NCI-H1436 treated with DMSO at 0.1 percent for 48 hours (cell line): ENCODE measurements at places on chromosomes 2 and 18.

DNA sequence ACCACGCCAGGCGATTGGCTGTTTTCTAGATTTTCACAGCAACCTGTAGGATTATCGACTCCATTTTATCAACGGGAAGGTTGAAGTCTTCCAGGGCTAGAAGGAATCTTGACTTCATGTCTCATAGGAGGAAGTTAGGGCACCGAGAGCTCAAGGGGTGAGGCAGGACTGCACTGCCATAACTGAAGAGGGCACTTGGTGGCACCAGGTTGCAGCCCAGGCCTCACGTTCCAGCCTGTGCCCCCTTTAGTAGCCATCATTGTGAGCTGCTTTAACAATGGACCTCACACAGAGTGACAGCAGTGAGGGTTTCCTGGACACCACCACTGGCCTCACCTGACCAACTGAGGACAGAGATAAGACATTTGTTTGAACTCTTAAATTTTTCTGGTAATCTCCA is 22.9 kb upstream of the RPL37A start:
- no peak for DNase-seq

- DNase-seq = no peak
These were observed 774 bp downstream of the IER3IP1 start for GRCh38 chr18:47175283-47175897.

DNA sequence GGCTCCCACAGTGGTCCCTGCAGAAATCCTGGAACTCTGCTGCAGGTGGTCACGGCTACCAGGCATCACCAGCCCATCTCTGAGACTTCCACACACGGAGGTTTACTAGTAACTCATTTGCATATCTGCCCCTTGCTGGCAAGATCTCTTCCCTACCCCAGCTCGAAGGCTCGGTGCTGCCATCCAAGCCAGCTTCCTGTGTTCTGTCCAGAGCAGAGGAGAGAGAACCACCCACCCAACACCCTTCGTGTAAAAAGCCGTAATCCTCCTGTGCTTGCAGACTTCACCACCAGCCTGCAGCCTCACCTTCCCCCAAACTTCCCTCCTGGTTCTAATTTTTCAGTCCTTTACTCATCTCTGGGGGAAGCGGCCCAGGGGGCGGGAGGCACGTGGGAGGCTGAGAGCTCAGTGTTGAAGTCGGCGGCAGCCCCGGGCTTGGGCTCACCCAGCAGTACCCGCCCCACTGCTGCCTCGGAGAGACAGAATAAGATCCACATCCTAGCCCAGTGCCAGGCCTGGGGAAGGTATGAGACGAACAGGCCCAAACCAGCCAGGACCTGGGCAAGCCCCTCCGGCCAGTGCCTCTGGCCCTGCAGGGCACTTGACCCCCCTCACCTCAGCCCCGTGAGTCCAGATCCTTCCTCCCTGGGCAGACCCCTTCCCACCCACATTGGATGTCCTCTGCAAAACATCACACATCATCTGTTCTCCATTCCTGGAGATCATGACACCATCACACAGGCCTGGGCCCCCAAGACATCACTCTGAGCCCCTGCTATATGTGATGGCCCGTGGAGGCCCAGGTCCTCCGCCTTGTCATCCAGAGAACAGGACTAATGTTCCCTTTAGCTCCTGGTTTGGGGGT is 145.8 kb upstream of the ID2 start:
- no peak for DNase-seq

- DNase-seq = no peak
These were observed 30.3 kb downstream of the ZNF532 start for GRCh38 chr18:58894930-58895329.

- DNase-seq = no peak
These were observed 254.6 kb upstream of the RND3 start for GRCh38 chr2:150742094-150742493.

- DNase-seq = no peak
These were observed 216.8 kb downstream of the UBE2E3 start for GRCh38 chr2:181197140-181197760.

DNA sequence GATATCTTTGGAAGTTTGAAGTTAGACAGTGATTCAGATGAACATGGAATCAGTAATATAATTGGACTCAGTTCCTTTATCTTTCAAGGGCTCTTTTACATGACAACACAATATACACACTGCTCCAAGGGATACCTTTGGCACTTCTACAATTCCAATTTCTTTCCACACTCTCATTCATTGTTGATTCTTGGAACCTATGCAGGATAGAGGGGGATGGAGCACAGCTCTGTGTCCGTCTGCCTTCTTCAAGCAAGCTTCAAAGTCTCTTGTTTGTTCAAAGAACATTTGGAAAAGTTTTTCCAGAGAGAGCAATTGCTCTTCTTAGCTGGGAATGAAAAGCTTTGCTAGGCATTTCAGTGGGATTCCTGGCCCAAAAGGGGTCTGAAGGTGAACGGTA is 276.2 kb upstream of the ZEB2 start:
- DNase-seq = no peak

DNA sequence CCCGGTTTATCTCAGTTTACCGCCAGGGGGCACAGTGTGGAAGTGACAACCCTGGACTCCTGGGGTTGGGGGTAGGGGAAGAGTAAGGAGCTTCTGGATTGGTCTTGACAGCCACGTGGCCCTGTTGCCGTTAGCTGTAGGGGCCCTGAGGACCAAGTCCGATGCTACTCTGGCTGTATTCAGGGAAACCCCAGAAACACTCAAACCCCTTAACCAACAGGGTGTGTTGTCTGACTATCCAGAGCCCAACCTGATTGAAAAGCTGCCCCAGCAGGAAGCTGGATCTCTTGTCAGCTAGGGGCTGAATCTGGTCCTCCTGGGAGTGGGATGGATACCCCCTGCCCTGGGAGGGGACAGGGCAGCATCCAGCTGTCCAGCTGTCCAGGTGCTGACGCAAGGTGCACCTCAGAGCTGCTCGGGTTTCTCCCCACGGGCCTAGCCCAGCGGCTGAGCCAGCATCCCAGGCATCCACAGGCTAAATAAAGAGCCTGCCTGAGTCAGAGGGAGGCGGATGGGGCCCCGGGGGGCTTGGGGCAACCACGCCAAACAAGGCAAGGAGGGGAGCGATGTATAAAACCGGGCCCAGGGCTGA is 3.1 kb upstream of the GMPPA start:
- DNase-seq = no peak

DNA sequence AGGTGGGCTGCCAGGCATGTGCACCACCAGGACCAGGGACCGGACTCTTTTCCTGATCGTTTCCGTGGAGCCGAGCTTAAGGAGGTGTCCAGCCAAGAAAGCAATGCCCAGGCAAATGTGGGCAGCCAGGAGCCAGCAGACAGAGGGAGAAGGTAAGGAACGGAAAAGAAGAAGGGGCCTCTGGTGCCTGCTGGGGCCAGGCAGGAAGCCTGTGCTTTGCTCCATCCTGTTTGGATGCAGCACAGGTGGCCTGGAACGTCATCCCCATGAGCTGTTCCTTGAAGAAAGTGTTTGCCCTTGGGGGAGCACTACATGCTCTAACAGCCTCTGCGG is 33.9 kb downstream of the CNGA3 start:
- DNase-seq = no peak

DNA sequence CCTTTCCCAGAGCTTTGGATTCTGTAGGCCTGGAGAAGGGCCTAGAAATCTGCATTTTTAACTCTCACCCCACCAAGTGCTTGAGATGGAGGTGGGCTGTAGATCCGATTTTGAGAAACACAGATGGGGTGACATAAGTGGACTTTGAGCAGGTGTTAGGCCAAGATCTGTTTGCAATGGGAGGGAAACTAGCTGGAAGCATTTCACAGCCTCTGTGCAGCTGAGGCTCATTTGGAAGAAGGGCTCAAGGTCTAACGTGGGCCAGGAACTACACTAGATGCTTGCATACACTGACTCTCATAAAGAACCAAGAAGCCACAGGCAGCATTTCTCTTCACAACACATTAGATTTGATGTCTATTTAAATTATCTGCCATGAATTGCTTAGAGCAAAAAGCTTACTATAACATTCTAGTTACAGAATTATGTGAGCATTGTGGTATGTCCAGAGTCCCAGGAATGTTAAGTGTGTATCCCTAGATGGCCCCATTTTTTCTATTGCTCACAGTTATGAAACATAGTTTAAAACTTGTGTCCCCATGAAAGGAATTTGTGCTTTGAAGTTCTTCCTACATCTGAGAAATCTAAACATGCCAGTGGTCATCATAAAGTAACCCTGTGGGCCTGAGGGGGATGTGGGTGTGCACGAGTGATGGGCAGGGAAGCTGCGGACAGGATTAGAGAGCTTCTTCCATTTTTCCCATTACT is 77.2 kb downstream of the CD28 start:
- no peak for DNase-seq

DNA sequence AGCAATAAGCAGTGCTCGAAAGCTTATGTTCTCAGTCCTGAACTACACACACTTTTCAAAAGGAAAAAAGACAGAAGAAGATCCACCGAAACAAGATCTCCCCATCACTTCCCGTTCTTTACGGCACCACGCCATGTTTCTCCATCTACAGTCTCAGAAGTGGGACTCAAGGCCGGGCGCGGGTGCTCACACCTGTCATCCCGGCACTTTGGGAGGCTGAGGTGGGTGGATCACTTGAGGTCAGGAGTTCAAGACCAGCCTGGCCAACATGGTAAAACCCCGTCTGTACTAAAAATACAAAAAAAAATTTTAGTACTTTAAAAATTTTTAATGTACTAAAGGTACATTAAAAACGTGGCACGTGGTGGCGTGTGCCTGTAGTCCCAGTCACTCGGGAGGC is 31.2 kb downstream of the ZNF516 start:
- no peak for DNase-seq

GRCh38 chr2:179132076-179132475 is 82.1 kb upstream of the CCDC141 start:
- no peak for DNase-seq

DNA sequence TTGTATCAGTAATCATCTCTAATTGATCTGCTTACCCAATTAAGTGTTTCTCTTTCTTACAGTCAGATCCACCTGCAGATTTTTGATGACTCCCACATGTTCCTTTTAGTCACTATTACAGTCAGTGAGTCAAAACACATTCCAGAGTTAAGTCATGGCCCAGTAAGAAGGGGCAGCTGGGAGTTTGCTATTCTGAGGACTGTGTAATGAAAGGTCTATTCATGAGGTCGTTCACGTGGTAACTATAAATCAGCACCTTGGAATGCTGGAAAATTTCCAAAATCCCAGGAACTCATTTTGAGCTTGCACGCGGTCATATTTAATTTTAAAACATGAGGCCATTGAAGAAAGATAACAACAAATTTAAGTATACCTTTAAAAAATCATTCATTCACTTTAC is 252.5 kb downstream of the XIRP2 start:
- no peak for DNase-seq

- no peak for DNase-seq
These were observed 125.8 kb upstream of the ZNF804A start for GRCh38 chr2:184472481-184472880.

DNA sequence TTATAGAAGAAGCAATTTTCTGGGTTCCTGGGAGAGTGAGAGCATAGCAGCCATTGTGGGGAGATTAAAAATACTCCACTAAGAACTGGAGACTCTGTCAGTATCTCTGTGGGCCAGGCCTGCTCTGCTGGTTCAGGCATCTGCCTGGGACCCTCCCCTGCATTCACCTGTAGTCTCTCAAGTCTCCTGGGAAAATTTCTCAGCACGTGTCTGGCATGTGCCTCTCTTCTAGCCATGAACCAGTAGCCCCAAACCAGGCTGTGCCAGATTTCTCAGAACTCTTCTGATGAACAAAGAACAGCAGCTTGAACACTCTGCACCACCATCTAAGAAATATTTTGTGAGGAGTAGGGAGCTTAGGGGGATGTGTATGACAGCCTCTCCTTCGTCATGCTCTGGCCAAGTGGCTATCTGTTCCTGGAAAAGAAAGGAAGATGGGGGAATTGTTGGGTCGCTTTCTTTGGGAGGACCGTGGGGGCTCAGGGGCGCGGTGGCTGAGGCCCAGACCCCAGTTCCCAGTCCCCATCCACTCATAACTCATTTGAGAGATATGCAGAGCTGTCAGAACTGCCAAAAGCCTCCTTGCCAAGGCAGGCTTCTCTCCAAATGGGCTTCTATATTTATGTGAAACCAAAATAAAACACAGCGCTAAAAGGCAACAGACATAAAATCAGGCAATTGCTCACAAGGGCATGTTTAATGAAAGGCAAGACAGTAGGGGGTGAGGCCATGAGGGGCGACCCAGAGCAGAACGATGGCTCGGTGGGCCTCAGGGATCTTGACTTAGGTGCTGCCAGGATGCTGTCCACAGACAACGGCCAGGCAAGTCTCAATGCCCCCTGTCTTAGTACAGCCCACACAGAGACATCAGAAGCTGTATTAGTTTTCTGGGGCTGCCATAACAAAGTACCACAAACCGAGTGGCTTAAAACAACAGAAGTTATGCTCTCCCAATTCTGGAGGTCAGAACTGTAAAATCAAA is 114.7 kb upstream of the TNP1 start:
- DNase-seq = no peak

DNA sequence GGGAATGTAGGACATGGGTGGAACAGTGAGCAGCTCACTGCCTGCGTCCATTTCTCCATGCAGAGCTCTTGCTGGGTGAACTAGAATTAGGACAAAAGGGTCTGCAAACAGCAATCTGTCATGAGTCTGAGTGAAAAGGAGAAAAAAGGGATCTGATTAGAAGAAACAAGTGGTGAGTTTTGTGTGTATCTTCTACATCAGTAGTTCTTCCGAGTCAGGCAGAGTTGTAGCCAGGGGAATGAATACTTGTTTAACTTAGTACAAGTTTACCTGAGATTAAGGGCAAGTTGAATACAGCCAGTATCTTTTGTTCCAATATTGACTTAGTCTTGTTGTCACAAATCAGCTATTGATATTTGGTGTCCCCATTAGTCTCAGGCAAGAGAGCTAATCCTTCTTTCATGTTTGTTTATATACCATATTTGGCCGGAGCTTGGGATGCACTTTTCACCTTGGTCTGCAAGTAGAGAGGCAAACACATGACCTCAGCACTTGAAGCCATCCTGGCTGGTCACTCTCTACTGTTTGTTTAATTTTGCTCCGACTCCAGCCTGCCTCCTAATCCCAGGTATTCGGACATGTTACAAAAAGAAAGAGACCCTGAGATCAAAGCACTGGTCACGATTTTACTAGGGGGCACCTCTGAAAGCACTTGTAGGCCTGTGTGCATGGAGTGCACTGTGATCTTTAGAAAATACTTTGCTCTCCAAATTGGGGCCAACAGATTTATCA is 211.0 kb upstream of the NT5C1B start:
- DNase-seq = no peak

DNA sequence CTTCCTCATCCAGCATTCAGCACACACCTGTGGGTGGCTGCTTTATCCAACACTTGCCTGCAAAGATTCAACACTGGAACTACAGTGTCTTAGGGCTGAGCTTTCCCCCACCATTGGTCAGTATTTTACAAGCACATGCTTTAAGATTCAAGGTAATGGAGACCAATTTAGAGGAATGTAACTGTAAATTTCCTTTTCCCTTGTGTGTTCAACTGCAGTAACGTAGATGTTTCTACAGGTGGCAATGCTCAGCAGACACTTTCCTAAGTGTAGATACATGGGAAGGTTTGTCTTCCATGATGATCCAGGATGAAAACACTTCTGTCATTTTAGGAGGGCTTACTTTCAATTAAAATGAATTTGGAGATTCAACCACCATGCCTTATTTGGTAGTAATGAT is 143.6 kb upstream of the PXDN start:
- DNase-seq = no peak
